SK-N-DZ (cell line): ENCODE measurements at places on chromosomes 11 and 22.
A peak's percentile ranks its signal among the peaks of the same experiment; 100 is the strongest.

DNA sequence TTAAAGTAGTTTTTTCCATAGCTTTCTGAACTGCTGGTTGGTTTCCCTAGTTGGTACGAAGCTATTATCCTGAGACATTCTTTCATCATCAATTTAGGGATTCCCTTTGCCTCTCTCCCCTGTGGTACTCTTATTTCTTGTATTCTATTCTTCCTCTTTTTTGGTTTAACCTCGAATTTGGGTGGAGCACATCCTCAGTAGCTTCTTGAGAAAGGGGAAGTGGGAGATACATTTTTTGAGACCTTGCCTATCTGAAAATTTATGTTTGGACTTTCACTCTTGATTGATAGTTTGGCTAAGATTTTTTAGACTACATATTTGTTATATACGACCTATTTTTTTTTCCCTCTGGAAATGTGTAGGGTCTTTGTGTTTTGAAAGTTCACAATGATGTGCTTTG, 121.7 kb upstream of the ZBED5 start:
- DNase-seq, result no peak

DNA sequence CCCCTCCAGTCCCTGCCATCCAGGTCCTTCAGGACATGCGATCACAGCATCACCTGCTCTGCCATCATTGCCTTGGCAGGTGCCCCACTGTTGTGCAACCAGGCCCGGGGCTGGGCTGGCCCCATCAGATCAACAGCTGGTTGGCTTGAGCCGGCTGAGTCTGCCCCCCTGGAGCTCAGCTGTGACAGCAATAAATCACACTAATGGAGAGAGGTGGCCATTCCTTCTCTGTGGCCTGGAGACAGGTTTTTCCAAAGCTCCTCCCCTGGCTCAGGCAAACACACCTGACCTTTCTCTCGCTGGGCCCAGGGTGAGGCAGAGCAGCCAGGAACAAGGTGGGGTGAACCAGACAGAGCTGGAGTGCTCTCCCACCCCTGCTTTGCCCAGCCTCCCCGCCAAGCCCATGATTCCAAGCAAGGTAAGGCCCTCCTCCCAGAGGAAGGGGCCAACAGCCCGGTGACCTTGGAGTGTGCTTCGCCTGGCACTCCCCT, 8.9 kb upstream of the FXYD2 start:
- no peak for DNase-seq

GRCh38 chr11:102451681-102452460, 694 bp downstream of the TMEM123 start:
- peak; percentile 37 for DNase-seq

DNA sequence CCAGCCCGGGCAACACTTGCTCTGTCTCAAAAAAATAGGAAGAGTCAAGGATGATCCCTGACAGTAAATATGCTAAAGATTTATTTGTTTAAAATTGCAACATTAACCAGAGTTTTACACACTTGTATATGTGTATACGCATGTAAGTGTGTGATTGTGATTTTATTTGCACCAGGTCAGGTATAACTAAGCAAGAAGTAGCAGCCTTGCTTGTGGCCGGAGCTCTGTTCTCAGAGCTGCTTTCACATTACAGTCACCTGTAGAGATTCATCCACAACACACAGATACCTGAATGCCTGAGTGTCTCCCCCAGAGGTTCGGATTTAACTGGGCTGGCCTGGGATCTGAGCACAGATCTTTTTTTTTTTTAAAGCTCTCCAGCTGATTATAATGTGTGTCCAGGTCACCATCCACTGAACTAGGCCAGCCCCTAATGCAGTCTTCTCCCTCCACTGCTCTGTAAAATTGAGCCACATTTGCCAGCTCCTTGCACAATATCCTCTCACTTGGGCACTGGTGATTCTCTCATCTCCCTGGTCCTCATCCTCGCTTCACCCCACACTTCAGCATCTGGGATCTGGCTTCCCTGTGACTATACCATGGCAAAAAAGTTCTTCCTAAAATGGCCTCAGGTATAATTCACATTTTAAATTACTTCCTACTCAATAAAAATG, 48.3 kb downstream of the LIF start:
- DNase-seq, result no peak

- DNase-seq, result peak; percentile 49
These were observed 138.6 kb downstream of the TEAD1 start for GRCh38 chr11:12812849-12813248.

DNA sequence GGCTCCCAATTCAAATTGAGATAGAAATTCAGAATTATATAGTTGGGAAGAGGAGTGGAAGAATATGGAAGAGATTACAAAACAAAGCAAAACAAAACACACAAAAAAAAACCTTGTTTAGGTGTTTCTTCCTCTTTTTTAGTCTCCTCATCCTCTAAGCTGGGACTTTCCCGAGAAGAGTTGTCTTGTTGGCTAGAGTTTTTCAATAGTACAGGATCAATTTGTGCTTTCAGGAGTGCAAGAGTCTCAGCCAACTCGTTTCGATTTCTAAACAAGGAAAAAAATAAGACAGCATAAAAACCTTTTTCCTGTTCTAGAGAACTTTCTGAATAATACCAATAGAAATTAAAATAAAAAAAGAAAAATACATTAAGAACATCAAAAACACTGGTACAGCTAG, 87.8 kb upstream of the CLNS1A start:
- DNase-seq, result no peak

DNA sequence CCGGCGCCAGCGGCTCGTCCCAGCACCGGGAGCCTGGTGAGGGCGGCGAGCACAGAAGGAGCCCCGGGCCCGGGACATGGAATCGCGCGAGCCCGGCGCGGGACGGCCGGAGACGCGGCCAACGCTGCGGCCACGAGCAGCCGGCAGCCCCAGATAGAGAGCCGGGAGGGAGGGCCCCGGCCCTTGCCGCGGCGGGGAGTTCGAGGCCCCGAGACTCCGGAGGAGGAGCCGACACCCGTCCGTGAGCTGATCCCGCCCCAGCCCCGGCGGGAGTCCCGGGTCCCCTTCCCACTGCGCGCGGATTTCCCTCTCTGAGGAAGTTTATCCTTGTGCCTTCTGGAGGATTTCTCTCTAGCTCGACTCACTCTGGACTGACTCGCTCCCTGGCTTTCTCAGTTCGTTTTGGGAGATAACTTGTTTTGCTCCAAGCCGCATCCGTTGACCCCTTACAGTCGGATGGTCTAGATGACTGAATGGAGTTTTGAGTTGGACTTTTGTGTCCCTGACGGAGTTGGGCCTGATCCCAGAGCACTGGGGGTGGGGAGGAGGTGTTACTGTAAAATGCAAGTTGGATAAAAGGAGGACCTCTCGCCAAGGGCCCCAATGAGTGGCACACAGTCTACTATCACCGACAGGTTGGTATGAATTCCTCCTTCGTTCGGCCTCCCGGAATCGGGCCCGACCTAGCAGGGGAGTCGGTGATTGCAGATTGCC, 585 bp downstream of the ARHGEF12 start:
- DNase-seq, result peak; percentile 3

DNA sequence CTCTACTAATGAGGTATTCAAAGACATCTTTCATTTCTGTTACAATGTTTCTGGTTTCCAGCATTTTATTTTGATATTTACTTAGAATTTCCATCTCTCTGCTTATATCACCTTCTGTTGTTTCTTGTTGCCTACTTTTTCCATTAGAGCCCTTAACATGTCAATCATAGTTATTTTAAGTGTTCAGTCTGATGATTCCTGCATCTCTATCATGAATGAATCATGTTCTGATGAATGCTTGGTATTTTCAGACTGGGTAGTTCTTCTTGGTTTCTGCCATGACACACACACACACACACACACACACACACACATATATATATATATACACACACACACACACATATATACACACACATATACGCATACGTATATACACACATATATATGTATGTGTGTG, 486.4 kb upstream of the ISX start:
- DNase-seq, result no peak

- DNase-seq, result no peak
These were observed 44.4 kb downstream of the EHF start for GRCh38 chr11:34665077-34665835.

DNA sequence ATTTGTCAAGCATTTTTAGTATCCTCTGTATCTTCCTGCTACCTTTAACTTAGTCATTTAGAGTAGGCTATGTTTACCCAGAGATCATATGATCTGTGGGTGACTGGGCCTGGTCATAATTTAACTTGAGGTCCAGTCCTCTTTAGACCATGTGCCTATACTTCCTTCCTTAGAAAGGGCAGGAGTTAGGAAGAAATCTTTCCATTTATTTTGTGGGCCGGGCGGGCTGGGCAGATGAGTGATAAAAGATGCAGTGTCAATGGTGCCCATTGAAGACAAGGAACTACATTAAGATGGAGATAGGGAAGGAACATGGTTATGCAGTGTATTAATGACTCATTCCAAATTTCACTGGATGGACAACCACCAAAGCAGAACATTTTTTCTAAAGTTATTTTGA, 30.9 kb upstream of the PDE3B start:
- no peak for DNase-seq

DNA sequence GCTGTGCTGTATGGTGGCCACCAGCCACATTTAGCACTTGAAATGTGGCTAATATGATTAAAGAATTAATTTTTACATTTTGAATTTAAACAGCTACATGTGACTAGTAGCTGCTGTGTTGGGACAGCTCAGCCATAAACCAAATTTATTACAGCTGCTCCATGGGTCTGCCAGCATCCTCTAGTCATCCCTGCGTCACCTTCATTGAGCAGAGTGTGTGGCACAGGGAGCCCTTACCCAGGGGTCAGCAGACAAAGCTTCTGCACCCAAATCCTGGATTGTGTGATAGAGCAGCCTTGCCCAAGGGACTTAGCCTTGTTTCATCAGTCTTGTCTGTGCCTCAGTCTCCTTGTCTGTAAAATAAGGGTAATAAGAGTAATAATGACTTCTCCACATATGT, 19.4 kb upstream of the ACCSL start:
- DNase-seq, result no peak

DNA sequence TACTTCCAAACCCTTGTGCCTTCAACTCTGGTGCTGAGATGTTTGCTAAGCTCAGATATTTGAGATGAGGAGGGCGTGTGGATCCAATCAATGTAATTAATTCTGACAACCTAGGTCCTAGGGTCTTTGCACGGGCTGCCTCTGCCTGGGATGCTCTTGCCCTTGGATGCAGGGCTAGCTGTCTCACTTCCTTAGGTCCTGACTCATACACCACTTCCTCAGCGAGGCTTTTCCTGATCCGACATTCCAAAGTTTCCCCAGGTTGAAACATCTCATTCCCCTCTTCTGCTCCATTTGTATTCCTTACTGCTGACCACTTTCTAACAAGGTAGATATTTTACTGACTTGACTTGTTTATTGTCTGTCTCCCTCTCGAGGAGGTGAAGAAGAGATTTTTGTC, 43.0 kb upstream of the NTM start:
- DNase-seq, result peak; percentile 4

- DNase-seq, result no peak
These were observed 20.1 kb downstream of the DGCR6L start for GRCh38 chr22:20299746-20300136.

DNA sequence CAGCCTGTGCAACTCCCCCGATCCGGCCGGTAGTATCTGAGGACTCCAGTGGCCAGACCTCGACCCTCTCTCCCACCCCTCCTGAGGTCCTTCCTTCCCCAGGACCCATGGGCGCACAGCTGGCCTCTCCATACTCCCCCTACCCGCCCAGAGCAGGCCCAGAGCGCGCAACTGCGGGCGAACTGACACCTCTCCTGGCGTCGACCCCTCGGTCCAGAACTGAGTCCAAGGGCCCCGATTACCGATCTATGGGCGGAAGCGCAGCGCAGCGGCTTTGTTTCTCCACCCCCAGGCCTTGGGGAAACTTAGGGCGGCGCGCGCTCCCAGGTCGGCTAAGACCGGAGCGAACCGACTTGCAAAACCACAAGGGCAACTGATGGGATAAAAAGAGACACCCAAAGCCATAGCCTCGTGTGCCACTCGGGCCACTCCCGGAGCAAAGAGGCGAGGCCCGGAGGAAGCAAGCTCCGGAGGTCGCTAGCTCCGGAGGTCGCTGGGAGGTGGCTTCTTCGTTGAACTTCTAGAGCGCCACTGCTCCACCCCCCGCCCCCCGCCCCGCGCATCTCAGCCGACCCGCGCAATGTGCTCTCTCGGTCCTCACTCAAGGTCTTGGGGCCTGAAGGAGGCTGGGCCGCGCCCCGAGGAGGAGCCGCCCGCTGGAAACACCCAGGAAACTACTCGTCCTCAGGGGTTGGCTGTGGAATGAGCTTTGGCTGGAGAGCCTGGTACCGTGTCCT, 9.8 kb upstream of the ALX4 start:
- DNase-seq, result no peak

DNA sequence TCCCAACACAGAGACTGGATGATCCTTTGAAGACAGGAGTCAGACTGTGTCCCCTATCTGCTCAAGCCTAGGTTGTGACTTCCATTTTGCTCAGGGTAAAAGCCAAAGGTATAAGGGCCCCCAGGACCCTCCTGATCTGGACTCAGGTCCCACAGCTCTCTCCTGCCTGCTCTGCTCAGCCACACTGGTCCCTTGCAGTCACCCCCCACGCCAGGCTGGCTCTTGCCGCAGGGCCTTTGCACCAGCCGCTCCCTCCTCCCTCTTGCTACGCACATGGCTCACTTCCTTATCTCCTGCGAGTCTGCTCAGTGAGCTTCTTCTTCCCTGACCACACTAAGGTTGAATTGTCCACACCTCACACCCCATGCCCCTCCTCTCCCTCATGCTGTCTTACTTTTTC, 28.4 kb upstream of the CACNG2 start:
- DNase-seq, result no peak

DNA sequence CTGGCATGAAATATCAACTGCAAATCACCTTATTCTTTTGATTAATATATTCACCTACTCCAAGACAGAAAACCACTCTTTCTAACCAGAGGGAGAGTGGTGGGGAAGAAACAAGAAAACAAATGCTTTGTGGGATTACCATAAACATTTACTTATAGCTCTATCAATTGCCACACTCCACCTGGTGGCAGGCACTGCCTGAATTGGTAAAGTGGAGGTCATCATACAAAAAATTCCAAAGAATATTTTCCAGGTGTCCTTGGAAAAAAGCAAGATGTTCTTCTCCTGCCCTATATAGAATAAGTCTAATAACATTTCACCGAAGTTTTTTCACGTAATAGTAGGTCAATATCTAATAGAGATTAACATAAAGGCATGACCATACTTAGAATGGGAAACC, 45.3 kb downstream of the PHF21A start:
- DNase-seq, result no peak

- no peak for DNase-seq
These were observed 58.6 kb downstream of the DDIAS start for GRCh38 chr11:82959987-82960778.
